Activated naive CD8-positive, alpha-beta T cell treated with anti-CD3 and anti-CD28 coated beads for 36 hours (primary cell): ENCODE measurements at places on chromosomes 2 and 18. TPM values are rescaled to one million over a fixed set of nuclear protein-coding genes. Genes with fewer than 3 reads are reported as not detected.

Gene CAVIN2
- total RNA-seq, result not detected

Gene UBXN2A
- total RNA-seq, result 12.4 TPM

Gene HMSD
- 4.4 TPM for total RNA-seq

Gene STEAP3
- total RNA-seq, result 0.60 TPM

Gene ONECUT2
- not detected for total RNA-seq

Gene FAM228B
- total RNA-seq, result 4.1 TPM

Gene C18orf54
- total RNA-seq, result 6.5 TPM

Gene CLEC4F
- not detected for total RNA-seq

Gene CD207
- total RNA-seq, result not detected

Gene TTC39C
- total RNA-seq, result 45.3 TPM

Gene PROM2
- not detected for total RNA-seq

Gene REG1A
- total RNA-seq, result not detected

Gene HAAO
- total RNA-seq, result 0.33 TPM

Gene PCARE
- not detected for total RNA-seq

Gene ABCG5
- total RNA-seq, result not detected

Gene MDH1B
- 0.90 TPM for total RNA-seq

Gene ORC4
- total RNA-seq, result 46.0 TPM

Gene PARD6G
- total RNA-seq, result 0.26 TPM

Gene ARHGEF33
- 0.10 TPM for total RNA-seq

Gene GAL3ST2
- total RNA-seq, result 0.31 TPM

Gene DUSP11
- 31.0 TPM for total RNA-seq

Gene EFHD1
- total RNA-seq, result 0.78 TPM

Gene LCT
- 0.34 TPM for total RNA-seq

Gene LRRTM1
- total RNA-seq, result not detected

Gene NAT8
- not detected for total RNA-seq
